ENCODE measurements at places on chromosomes 3 and 15.
A peak's percentile ranks its signal among the peaks of the same experiment; 100 is the strongest.

DNA sequence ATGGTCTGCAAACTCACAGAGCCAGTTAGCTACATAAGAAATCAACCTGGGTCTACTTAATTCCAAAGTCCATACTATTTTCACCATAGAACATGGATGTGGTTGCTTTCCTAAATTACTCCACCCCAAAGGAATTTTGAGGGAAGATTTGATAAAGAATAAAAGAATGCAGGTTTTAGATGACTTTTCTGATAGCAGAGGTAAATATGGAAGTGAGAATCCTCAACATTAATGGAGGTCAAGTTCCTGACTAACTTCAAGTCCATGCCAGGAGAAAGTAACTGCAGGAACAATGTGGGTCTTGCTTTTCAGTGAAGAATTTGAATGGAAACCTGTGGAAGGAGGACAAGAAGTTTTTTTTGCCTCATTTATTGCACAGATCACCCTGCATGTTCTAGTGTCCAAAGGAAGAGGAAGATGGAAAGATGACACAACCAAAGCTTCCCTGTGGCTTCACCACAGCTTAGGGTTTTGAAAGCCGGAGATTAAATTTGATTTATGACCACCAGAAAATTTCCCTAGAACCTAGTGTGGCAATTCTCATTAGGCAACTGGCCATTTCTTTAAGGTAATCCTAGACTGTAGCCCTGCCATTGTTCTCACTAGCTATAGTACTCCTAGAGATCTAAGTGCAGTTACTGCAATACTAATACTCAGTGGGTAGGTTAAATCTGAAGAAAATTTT lies 429.7 kb downstream of the RAP2B start:
- no peak for DNase-seq

GRCh38 chr3:123351501-123351900 lies 97.4 kb downstream of the ADCY5 start:
- DNase-seq, result no peak

- DNase-seq, result no peak
Measured at GRCh38 chr3:50493086-50493485, 10.3 kb downstream of the CACNA2D2 start.

GRCh38 chr3:78287085-78287484 lies 1247.2 kb downstream of the ROBO2 start:
- no peak for DNase-seq

GRCh38 chr15:51844747-51845426 lies 15.4 kb downstream of the TMOD3 start:
- DNase-seq, result no peak

GRCh38 chr3:185330644-185331043 lies 32.3 kb upstream of the MAP3K13 start:
- no peak for DNase-seq

GRCh38 chr3:87351937-87352336 lies 75.6 kb upstream of the POU1F1 start:
- no peak for DNase-seq

DNA sequence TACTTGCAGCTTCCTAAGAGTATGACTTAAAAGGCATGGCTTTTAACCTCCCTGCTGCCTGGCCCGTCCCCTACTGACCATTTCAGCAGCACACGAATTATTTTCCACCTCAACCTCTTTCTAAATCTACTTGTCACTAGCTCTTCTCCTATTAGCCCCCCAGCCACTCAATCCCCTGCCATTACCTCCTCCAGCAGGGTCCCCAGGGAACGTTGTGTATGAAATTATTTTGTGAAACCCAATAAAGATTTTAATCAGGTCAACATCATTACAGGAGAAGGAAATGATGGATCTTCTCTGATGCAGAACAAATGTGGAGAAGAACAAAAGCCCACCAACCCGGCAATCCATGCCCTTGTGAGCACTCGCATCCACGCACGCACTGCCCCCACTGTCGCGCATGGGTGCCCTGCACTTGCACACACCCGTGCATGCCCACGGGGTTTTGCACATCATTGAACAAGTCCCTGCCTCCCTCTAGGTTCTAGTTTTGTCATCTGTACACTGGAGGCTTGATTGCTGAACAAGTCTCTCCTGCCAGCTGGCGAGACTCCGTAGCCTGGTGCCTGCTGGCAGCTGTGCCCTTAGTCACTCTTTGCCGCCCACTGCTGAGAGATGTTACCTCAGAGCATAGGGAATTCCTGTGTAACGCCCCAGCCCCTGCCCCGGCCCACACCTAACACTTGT lies 51.6 kb downstream of the LINGO1 start:
- no peak for DNase-seq

DNA sequence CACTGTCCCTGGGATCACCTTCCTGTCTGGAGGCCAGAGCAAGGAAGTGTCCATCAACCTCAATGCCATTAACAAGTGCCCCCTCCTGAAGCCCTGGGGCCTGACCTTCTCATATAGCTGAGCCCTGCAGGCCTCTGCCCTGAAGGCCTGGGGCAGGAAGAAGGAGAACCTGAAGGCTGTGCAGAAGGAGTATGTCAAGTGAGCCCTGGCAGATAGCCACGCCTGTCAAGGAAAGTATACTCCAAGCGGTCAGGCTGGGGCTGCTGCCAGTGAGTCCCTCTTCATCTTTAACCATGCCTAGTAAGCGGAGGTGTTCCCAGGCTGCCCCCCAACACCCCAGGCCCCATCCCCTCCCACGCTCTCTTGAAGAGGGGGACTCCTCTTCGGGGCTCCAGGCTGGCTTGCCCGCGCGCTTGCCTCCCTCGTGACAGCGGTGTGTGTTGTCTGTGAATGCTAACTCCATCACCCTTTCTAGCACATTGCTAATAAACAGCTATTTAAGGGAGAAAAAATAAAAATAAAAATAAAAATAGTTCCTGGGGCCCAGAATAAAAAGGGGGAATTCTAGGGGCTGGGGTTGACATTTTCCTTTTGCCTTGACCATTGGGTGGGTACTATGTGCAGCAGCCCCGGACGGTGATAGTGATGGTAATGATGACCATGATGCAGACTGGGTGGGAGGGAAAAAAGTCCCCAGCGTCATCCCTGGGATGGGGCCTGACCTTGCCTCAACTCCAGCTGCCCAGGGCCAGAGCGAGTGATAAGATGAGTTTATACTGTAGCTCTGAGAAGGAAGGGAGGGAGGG lies 3.3 kb upstream of the ALAS1 start:
- no peak for DNase-seq

- peak; percentile 76 for DNase-seq
Measured at GRCh38 chr3:98972155-98972554, 70.7 kb upstream of the DCBLD2 start.

DNA sequence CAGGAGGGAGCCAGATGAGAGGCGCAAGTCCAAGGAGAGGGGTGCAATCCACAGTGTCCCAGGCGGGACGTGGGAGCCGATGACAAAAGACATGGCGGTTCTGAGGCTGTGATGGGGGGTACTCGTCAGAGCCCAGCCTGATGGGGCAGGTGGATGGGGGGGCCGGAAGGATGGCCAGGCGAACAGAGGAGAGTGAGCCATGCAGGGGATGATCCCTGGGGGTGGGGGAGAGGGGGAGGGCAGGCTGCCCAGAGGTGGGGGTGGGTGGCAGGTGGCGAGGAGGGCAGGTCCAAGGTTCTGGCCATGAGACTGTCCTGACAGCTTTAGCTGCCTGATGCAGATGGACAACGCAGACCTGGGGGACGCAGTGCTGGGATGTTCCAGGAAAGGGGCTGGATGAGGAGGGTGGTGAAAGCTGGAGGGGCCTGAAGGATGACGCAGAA lies 8.9 kb upstream of the CSPG4 start:
- DNase-seq, result no peak

DNA sequence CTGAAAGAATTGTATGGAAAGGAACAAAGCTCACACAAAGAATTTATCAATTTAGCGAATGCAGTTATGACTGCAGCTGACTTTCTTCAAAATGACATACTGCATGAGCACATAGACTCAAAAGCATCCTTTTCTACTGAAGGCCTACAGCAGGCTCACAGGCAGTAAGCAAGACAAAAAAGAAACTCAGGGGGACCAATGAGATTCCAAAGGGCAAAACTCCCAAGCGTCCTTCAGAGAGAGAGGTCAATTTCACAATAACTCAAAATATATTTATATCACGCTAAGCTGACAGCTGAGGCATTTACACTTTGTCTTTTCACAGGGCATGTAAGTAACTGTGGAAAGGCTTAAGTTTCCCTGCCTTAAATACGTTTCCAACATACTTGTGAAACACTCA lies 427.9 kb upstream of the RASGRP1 start:
- peak; percentile 36 for DNase-seq

DNA sequence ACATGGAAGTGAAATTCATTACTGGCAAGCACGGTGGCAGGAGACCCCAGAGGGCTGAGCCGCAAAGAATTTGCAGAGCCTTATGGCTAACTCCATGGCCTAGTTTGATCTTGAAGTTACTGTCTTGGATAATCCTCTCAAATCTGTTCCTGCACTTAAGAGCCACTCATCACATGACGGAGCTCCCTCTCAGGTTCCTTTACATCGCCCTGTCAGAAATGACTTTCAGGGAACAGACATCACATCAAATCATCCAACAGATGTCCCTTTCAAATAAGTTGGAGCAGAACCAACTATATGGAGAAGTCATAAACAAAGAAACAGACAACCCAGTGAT lies 328.8 kb upstream of the THBS1 start:
- DNase-seq, result no peak

DNA sequence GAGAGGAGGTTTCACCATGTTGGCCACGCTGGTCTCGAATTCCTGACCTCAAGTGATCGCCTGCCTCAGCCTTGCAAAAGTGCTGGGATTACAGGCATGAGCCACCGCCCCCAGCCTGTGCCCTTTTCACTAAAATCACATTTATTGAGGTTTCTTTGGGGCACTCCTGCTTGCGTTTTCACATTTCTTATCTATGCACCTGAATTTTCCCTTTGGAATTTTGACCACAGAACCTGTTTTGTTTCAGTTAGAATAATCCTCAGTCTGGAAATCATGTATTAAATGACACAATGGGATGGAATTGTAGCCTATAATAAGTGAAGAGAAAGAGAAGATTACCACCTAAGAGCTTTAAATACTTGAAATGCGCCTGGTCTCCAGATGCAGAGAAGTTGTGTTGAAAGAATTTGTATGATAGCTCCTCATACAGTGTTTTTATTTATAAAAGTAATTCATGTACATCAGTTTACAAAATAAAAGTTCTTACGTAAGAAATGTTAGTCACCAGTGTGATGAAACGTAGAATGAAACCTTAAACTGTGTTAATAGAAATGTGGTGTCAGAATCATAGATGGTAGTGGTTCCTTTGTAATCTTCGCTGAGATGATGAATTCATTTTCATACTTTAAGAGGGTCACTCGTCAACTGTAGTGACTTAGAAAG lies 107.0 kb downstream of the TCF12 start:
- DNase-seq, result no peak

- peak; percentile 48 for DNase-seq
Measured at GRCh38 chr15:41022487-41023090, 69.3 kb downstream of the CHAC1 start.

GRCh38 chr15:58489289-58490085 lies 57.7 kb downstream of the LIPC start:
- no peak for DNase-seq

- DNase-seq, result no peak
Measured at GRCh38 chr3:107414325-107414964, 37.2 kb downstream of the CCDC54 start.

DNA sequence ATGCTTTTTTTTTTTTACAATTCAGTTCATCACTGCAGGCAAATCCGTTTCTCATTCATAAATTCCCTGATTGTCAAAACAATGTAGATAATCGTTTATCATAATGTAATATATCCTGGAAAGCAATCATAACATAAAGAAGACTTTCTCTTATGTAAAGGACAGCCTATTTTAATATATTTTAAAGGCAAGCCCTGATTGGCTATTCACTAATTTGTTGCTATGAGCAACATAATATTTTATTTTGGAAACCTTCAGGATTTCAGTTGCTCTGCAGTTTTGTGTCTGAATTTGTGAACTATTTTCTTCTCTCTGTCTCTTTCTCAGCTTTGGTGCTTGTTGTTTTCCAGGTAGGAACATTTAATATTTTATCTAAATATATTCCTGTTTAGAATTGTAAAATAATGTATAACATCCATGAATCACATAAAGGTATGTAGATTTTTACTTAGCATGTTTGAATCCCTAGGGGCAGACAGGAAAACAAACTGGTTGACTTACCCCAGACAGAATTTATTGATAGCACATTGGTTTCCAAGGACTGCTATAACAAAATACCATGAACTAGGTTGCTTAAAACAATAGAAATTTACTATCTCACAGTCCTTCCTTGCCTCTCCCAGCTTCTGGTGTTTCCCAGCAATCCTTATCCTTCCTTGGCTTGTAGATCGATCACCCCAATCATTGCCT lies 253.5 kb downstream of the CDIN1 start:
- DNase-seq, result no peak

DNA sequence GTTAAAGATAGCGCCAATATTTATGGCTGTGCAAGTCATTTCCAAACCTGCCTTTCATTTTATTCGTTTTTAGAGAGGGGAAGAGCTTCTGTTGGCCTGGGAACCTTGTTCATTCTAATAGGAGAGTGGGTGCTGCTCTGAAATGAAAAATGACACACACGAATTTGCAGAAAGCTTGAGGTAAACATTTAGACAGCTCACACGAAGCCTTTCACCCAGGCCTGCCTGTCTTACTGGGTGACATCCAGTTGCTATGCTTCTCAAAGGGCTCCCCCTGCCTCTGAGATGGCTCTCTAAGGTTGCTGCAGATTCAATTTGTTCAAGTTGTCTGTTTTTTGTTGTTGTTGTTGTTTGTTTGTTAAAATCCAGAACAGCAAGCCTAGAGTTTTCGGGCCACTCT lies 18.2 kb downstream of the PEX5L start:
- DNase-seq, result no peak

DNA sequence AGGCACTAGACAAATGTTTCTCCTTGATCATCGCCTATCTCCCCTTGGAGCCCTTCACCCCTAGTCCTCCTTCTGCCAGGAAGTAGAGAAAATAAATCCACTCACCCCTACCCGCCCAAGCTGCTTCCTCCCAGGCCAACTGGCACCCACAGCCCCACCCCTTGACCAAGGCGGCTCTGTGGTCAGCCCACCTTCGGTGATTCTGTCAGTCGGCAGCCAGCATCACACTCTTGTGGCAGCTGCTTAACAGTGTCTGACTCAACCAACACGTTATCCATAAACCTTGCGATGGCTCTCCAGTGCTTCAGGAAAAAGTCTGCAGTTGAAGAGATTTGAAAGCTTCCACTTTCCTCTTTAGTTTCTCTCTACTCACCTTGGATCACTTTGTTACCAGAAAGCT lies 7.6 kb downstream of the SHF start:
- DNase-seq, result peak; percentile 89

- no peak for DNase-seq
Measured at GRCh38 chr15:41154412-41154811, 38.3 kb upstream of the INO80 start.
